Activated CD4-positive, alpha-beta T cell treated with anti-CD3 and anti-CD28 coated beads for 36 hours (primary cell): ENCODE measurements at places on chromosomes 12 and 14.
A peak's percentile ranks its signal among the peaks of the same experiment; 100 is the strongest.

DNA sequence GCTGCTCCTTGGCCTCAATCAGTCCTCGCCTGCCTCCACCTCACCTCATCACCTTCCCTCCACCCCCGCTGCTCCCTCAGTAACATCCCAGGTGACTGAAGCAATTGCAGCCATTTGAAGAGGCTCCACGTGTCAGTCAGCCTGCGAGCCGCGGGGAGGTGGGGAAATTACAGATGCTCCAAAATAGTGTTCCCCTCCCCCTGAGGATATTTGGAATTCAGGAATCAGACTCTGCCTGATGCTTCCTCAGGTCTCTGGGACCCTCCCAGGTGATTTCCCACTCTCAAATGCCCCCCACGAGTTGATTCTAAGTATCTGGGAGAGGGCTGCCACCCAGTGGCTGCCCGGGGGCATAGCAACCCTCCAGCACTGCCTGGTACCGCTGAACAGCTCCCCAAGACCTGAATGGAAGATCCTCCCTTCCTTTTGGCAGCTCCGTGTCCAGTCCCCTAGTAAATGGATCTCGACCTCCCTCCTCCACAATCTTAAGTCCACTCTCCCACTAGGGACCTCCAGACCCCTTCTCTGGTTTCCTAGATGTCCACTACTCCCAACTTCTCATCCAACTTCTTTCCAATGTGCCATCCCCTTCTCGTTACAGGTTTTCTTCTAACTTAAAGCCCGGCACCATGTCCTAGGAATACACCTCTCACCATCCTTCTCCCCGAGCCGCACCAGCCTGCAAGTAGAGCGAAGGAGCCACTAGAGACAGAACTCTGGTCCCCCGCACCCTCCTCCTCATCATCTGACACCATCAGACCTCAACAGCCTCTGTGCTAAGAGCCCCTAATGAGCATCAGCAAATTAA is 1.4 kb upstream of the ASIC1 start:
- DNase-seq: peak; percentile 79

- DNase-seq: no peak
Observed at GRCh38 chr12:5430641-5431603, 986 bp upstream of the NTF3 start.

GRCh38 chr14:50407111-50407812 is 10.6 kb upstream of the CDKL1 start:
- DNase-seq: no peak

GRCh38 chr12:53190108-53190729 is 9.5 kb upstream of the CSAD start:
- peak; percentile 74 for DNase-seq

DNA sequence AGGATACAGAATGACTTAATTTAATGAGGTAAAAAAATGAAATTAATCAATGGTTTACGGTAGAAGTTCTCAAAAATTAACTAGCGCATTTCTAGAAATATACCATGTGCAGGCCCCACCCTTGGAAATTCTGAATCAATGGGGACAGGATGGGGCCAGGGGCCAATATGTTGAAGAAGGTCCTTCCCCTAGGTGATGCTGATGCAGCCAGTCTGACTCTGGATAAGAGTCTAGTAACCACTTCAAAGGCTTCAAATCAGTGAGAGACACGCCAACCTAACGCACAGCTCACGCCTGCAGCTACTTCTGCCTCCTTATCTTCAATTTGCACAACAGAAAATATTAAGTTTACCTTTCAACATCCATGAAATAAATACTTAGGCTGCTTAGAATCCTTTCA is 14.9 kb downstream of the GIT2 start:
- DNase-seq: peak; percentile 84

- no peak for DNase-seq
Observed at GRCh38 chr12:41769810-41770209, 374.9 kb downstream of the GXYLT1 start.

GRCh38 chr12:128661226-128661569 is 162.6 kb downstream of the SLC15A4 start:
- DNase-seq: no peak

DNA sequence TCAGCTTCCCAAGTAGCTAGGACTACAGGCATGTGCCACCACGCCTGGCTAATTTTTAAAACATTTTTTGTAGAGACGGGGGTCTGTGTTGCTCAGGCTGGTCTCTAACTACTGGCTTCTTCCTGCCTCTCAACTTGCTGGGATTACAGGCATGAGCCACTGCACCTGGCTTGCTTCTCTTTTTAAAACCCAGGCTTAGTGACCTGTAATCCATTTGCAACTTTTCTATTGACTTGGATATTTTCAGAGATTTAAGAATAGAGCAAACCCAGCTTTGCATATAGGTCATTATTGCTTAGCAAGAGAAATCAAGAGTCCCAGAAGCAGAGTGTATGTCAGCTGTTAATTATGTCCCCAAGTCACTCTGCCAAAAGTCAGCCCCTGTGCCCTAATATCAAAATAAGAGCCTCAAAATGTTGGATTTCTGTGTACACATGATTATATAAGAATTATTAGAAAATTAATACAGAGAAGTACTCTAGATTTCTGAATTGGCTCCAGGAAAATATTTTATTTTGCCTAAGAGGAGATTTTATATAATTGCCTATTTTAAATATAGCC is 24.9 kb downstream of the TCP11L2 start:
- DNase-seq: no peak

- DNase-seq: peak; percentile 85
Observed at GRCh38 chr14:103546652-103547454, 15.6 kb downstream of the BAG5 start.

GRCh38 chr12:88142610-88142991 is 494 bp downstream of the TMTC3 start:
- peak; percentile 58 for DNase-seq

DNA sequence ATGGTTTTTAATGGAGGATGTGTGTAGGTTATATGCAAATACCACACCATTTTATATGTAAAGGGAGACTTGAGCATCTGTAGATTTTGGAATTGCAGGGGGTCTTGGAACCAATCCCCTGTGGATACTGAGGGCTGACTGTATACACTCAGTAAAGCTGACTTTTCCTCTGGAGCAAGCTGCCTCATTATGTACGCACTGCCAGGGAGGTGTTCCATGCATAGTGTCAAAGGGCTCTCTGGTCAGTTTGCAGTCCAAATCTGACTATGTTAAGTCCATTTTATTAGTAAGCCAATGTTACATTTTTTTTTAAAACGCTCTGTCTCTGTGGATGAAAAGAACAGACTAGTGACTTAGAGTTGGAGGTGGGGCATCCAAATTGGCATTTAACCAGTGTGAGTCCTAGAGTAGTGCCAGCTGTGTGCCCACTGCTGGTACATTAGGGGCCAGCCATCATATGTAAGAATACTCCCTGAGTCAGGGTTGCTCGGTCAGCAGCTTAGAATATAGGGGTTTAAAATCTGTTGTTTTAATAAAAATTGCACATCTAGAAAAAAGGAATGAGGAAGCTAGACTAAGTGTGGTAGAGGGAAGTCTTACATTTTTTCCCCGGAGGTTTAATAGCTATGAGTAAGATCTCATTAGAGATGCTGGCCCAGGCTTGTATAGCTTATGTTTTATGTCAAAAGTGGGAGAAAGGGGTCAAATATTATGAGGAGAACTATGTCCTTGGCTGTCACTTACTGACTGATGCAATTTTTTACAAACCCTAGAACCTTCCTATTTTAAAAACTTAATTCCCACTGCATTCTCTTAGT is 87.0 kb downstream of the TESC start:
- no peak for DNase-seq

GRCh38 chr14:21868442-21869046 is 194.9 kb upstream of the OR4E1 start:
- peak; percentile 90 for DNase-seq

- DNase-seq: no peak
Observed at GRCh38 chr12:55745361-55746173, 2.6 kb downstream of the GDF11 start.

GRCh38 chr14:92717571-92718042 is 30.8 kb downstream of the LGMN start:
- DNase-seq: peak; percentile 18

GRCh38 chr12:48999371-49000131 is at the start of gene DDN:
DDN (minus strand) TSS chr12:48999375; CDS start chr12:48999287, 88 bp downstream.
- DNase-seq: peak; percentile 74

DNA sequence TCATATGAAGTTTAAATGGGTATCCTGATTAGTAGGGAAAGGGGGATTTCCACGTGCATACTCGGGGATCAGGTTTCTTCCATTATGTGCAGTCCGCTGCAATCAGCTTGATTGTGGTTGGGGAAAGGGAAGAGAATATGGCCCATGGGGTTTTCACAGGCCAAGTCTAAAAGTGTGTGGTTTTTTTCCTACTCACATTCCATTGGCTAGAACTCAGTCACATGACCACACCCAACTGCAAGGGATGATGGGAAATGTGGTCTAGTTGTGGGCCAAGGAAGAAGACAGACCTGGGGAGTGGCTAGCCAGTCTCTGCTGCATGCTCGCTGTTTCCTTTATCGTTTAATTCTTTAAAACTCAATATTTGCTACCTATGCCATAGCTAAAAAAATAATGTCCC is 105.1 kb downstream of the PRIMA1 start:
- peak; percentile 10 for DNase-seq

DNA sequence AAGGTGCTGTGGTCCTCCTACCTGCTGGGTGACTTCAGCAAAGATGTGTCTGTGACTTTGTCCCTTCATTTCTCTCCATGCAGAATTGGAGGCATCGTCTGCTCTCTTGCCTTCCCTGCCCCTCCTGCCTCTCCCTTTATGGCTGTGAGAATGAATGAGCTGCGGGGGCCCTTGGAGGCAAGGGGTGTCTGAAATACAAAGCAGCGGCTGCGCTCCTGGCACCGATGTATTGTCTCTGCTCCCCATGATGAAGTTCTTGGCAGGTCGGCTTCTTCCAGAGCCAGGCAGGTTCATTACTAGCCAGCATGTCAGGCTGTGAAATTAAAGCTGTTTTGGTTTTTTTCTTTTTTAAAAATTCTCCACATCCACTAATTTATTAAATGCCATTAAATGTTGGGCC is 194.5 kb downstream of the TSPAN9 start:
- no peak for DNase-seq

DNA sequence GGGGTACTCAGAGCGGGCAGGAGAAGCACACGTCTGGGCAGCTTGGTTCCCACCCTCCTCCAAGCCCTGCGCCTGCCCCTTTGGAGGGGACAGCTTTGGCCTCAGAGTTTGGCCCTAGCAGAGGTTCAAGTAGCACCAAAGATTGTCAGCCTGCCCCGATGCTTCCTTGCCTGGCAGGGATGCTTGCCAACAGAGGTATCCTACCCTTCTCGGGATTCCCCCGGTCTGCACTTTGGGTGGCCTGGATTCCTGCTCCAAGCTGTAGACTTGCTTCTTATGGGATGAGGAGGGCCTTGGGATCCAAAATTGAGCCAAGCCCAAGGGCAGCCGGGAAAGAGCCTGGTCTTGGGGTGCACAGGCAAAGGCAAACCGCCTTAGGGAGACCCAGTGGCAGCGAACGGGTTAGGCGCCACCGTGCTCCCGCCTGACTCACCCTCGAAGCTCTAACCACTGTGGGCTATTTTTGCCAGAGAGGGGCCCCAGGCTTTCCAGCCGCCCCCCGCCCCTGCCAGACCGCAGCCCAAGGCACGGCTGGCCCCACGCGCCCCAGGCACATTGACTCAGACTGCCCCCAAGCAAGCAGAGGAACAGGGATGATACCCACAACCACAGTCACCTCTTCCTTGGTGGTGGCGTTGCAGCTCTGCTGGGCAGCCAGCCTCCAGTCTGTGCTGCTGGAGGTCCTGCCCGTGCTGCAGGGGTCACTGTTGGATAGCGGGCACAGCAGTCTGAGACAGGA is 847 bp upstream of the WNT10B start:
- peak; percentile 60 for DNase-seq

- no peak for DNase-seq
Observed at GRCh38 chr14:68884031-68885030, 91.5 kb upstream of the ZFP36L1 start.

DNA sequence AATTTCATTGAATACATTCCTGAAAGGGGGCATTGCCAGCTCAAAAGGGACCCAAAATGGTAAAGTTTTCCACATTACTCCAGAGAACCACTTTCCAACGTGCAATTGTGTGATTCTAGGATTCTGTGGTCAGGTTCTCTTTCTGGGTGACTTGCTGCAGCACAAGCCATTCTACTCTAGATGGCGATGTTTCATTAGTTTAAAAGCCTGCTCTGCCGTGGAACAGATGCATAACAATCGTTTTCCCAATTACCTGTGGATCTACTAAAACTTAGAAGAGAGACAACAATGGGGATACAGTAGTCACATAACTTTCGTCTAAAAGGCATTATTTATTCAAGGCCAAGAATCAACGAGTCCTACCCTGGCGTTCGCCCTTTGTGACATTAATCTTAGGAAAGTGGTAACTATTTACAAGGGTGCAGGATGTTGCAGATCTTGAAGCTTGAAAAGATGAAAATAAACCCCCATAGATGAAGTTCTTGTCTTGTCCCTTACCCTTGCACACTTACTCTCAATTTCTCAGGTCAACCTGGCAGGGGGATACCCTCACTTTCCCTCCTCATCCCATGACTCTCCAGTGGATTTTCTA is 400.9 kb downstream of the SNAPC1 start:
- peak; percentile 9 for DNase-seq

DNA sequence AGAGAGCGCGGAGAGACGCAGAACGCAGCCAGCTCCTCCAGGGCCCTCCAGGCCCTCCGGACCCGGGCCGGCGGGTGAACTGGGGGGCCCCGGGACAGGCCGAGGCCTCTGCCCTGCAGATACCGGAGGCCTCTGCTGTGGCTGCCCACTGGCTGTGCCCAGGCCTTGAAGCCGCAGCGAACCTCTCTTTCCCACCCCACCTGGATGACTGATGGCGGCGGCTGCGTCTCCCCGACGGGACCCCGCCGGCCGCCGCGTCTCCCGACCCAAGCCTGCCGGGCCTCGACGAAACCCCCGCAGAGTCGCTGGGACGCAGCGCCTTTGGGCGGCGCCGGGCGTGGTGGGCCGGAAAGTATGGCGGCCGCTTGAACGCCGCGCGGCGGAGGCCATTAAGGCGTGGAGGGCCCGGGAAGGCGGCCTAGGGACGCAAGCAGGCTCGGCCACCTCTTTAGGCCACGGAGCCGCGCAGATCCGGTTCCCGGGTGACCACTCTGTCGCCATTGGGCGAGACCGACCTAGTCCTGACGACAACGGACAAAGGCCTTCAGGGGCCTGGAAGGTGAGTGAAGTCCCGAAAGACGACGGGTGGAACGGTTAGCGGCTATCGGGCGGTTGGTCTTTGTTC is 8.4 kb upstream of the ERGIC2 start:
- no peak for DNase-seq
